Right ventricle myocardium superior (tissue), 1 donor: ENCODE measurements at places on chromosomes 1 and 21.

DNA sequence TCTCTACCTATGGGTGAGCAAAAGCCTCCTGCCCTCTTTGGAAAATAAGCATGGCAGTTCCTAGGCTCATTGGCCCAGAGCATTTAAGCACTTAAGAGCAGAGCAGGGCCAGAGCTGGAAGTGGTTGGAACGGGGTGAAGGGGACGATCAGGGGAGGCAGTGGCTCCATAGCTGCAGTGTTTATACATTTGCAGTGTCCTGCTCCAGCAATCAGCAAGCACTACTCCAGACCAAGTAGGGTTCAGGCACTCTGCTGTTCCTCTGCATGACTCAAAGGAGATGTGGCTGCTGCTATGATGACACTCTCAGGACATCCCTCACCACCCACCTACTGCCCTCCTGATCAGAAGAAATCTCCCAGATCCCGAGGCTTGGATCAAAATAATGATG, 55.0 kb downstream of the TRABD2B start:
- DNase-seq: no peak

DNA sequence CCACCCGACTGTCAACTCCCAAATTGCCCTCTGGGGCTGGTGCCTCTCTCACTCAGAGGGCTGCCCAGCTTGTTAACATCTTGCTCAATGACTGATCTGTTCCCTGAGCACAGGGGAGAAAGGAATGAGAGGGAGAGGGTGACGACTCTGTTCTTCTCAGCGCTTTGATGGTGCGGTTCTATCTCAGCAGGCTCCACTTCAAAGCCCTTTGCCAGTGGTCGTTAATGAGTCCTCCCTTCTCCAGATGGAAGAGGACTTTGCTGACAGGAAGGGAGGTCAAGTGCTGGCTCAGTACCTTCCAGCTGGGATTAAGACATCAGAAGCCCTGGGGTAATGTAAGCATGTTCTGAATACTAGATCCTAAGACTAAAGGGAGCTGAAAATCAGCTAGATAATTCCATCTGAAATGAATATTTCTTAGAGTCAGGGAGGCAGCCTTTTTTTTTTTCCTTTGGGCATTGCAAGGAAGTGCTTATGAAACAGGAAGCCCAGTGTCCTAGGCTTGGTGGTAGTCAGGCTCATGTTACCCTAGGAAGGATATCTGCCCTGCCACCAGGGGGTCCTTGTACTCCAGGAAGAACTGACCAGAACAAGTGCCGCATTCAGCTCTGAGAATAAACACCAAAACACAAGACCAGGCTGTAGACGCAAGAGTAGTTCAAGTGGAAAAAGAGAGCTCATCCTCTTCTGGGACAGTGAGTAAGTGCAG, 4.7 kb downstream of the FMOD start:
- no peak for DNase-seq

DNA sequence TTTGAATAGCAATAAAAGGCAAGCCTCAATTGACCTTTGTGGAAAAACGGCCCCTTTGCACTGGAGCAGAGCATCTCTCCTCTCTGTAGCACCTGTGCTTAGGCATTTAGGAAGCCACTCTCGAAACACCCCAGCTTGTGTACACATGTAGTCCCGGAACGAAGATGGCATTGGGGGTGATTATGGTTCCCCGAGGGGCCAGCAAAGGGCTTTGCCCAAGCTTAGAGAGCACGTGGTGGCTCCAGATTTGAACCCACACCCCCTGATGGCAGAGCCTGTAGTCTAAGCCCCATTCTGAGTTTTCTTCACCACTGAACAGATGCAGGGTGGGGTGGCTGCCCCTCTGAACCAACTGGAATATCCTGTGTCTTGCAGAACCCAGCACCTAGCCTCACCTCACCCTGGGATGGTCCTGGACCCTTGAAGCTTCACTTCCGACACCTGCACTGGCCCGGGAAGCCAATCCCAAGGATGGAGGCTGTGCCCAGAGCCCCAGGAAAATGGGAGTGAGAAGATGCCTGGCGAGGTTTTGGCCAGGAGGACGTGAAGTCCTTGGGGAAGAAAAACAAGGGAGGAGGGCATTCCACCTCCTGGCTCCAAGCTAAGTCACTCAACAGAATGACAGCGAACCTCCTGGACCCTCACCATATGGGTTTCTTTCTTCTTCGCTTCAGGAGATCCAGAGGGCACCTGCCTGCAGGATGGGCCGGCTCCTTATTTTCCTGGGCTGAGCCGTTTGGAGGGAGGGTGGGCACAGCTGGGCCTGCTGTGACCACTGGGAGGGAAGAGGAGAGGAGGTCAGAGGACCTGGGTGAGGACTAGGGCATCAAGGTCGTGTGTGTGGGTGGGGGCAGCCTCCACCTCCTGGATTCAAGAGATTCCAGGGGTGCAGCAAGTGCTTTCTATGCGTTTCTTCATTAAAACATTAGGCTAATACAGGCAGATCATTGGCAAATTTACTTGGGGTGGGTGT, 37.7 kb downstream of the IGFN1 start:
- no peak for DNase-seq

DNA sequence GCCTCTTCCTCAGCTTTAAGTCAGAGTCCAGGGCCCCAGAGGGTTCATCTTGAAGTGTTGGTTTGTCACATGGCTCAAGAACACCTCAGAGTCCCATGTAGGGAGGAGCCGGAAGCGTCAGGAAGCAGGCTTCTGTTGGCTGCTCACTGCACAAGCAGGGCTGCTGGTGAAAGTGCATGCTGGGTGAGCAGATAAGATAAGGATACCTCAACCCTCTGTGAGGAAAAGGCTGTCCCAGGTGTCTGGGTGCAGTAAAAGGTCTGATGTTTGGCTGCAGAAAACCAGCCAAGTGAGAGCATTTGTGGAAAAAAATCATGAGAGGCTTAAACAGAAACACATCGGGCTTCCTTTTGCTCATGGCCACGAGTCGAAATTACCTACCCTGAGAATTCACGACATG, 6.2 kb upstream of the TEX35 start:
- DNase-seq: no peak
